Activated CD4-positive, alpha-beta T cell treated with anti-CD3 and anti-CD28 coated beads for 1 hour (primary cell): ENCODE measurements at places on chromosomes 2 and 18.
A peak's percentile ranks its signal among the peaks of the same experiment; 100 is the strongest.

- DNase-seq: no peak
Observed at GRCh38 chr18:48778344-48779011, 172.3 kb downstream of the SMAD7 start.

DNA sequence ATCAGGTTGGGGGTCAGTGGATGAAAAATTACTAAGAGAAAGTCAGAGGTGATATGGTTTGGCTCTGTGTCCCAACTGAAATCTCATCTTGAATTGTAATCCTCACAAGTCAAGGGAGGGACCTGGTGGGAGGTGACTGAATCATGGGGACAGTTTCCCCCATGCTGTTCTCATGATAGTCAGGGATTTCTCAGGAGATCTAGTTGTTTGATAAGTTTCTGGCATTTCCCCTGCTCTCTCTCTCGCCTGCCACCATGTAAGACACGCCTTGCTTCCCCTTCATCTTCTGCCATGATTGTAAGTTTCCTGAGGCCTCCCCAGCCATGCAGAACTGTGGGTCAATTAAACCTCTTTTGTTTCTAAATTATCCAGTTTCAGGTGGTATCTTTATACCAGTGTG is 945.8 kb upstream of the CRIM1 start:
- no peak for DNase-seq

GRCh38 chr2:208984376-208985090 is 439.3 kb upstream of the MAP2 start:
- DNase-seq: no peak

- no peak for DNase-seq
Observed at GRCh38 chr2:30781451-30781850, 25.8 kb downstream of the CAPN13 start.

DNA sequence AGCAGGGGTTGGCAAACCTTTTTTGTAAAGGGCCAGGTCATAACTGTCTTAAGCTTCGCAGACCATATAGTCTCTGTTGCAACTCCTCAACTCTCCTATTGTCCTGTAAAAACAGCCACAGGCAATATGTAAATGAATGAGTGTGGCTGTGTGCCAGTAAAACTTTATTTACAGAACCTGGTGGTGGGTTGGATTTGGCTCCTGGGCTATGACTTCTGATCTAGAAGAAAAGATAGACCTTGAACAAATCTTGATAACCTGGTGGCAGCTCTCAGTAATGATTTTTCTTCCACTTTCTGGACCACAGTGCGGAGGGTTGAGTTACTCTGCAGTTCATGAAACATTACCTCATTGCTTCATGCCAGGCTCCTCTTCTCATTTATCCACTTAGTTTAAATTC is 139.3 kb downstream of the MYCN start:
- DNase-seq: no peak

- peak; percentile 41 for DNase-seq
Observed at GRCh38 chr18:12236934-12237832, 17.0 kb upstream of the CIDEA start.

GRCh38 chr18:63617049-63617914 is 26.8 kb downstream of the SERPINB4 start:
- DNase-seq: no peak

DNA sequence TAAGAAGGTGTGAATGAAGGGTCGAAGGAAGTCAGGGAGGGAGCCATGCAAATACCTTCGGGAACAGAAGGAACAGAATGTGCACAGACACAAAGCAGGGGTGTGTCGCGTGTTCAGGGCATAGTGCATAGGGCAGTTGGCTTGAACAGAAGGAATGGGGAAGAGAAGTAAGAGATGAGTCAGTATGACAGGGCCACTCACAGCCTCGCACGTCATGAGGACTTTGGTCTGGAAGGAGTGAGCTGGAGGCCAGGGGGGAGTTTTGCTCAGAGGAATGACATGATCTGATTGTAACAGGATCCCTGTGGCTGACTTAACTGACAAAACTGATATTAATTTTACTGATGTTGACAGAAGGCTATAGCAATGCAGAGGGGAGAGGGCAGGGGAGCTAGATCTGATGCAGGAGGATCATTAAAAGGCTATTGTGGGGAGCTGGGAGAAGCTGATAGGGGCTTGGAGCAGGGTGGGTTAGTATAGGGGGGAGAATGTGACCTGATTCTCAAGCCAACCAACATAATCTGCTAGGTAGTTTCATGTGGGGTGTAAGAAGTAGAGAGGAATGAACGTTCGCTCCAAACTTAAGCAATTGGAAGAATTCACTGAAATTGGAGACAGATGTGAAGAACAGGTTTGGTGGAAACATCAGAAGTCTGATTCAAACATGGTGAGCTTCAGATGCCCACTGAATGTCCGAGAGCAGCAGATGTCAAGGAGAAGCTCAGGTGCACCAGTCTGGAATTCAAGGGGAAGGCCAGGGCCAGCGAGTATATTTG is 60.4 kb upstream of the COPS8 start:
- no peak for DNase-seq

GRCh38 chr2:16100006-16100405 is 159.7 kb downstream of the MYCN start:
- DNase-seq: no peak

- DNase-seq: no peak
Observed at GRCh38 chr2:127453392-127454171, 35.4 kb downstream of the PROC start.

GRCh38 chr2:232231554-232231953 is 147.0 kb upstream of the ALPP start:
- no peak for DNase-seq

DNA sequence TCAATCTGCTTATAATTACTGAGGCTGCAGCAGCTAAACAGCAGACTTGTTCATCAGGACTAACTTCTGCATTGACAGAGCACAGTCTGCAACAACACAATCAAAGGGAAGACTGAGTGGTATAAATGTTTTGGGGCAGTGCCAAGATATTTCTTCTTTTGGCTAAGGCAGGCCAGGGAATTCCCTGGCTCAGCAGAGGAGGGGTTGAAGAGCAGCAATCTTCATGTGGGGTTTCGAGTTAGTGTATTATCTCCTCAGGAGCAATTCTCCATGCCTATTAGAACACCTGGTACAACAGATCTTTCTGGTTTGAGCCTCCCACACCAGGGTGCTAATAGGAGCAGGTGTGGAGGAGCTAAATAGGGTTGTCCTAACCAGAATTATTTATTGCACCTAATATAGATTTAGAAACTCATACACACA is 103.0 kb upstream of the STK17B start:
- DNase-seq: no peak

DNA sequence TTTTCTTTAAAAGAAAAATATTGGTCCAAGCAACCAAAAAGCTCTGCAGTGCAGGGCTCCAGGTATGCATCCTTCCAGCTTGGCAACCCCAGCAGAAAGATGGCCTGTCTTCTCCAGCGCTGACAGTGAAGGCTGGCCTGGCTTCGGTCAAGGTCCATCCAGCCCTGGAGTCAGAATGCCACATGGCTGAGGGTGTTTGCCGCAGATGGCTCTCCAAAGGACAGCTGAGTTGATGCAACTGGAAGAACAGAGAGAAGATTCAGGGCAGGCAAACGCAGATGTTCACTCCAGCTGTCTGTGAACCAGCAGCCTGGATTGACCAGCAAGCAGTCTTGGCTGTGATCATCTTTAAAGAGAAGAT is 51.4 kb downstream of the MARCO start:
- DNase-seq: no peak

GRCh38 chr2:223692191-223692947 is 90.2 kb upstream of the SCG2 start:
- no peak for DNase-seq

DNA sequence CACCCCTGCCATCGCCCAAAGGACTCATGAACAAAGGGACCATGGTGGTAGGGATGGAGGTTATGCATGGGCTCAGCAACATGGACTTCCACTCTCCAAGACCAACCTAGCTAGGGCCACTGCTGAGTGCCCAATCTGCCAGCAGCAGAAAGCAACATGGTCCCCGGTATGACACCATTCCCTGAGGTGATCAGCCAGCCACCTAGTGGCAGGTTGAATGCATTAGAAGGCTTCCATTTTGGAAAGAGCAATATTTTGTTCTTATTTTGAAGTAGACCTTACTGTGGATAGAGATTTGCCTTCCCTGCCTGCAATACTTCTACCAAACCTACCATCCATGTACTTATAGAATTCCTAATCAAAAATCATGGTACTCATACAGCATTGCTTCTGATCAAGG is 99.8 kb downstream of the METTL4 start:
- no peak for DNase-seq

DNA sequence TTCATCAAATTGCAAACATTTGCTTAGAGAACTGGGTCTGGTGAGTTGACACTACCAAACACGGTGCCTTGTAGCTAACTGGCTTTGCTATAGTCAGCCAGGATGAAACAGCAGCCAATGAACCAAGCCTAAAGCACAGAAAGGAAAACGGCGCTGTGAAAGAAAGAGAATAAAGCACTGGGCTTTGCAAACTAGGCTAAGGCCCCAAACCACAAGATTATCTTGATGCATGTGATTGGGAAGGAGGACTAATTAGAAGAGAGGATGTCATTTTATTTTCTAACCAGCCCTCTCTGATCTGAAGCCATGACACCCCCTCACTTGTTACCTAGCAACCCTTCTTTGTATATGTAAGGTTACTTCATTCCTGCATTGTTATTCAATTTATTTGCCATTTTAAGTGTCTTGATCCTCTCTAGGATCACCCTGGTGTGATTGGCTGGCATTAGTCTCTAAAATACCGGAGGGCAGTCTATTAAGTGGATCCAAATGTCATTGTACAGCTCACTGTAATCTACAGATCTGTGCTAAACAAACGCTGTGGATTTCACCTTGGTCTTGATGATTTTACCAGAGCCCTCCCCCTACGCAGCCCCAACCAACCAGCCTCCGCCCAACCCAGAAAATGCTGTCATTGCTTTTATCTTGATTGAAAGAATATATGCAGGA is 395.4 kb upstream of the ACVR2A start:
- DNase-seq: no peak

GRCh38 chr2:226471987-226472470 is 327.6 kb downstream of the IRS1 start:
- no peak for DNase-seq

DNA sequence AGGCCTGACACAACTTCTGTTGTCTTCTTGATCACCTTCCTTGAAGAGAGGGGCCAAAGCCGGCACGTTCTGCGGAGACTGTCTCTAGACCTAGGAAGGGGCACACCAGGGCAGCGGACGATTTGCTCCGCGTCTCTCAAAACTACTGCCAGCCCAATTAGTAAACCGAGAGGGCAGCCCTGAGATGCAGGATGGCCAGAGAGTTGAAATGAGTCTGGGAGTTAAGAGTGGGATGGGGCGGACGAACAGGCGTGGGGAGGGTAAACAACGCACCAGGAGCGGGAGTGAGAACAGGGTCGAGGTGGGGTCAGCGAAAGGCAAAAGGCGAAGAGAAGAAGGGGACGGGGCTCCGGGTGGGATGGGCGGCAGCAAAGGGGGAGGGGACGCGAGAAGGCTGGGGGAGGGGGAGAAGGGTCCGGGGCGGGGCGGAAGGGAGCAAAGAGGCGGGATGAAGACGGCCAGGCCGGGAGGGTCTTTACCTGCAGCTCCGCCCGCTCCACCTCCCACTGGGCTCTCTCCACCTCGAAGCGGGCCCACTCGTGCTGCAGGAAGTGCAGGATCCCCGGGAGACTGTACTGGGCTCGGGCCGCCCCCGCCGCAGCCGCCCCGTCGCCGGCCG is 476 bp downstream of the STRN start:
- DNase-seq: no peak

- no peak for DNase-seq
Observed at GRCh38 chr18:76571689-76572088, 76.6 kb upstream of the ZNF516 start.

GRCh38 chr2:100882645-100883613 is 63.0 kb downstream of the NPAS2 start:
- no peak for DNase-seq

GRCh38 chr2:10647441-10647840 is 42.3 kb downstream of the NOL10 start:
- no peak for DNase-seq

- no peak for DNase-seq
Observed at GRCh38 chr2:191165176-191165643, 14.4 kb upstream of the STAT4 start.

DNA sequence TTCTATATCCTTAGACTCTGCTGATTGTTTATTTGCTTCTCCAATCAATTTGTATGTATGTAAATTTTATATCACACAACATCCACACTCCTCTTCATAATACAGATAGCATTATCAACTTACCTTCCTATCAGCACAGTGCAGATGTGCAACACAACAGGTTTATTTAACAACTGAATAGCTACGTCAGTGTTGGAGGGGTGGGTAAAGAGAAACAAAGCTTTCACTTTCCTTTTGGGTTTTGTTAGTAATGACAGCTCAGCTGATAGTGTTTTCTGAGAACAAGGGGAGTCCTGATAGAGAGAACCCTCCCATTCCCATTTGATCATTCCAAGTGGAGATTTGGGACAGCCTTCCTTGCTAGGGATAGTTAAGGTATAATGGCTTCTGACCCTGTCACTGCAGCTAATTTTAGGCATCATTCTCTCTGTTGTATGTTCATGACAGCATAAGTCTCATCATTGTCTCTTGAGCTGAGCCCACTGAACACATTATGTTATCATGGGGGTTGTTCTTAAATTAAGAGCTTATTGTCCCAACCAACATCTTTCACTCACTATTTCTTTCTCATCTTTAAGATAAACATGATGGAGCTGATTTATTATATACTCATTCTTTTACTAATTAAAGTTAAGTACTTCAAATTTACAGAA is 227.7 kb downstream of the GPD2 start:
- DNase-seq: no peak

DNA sequence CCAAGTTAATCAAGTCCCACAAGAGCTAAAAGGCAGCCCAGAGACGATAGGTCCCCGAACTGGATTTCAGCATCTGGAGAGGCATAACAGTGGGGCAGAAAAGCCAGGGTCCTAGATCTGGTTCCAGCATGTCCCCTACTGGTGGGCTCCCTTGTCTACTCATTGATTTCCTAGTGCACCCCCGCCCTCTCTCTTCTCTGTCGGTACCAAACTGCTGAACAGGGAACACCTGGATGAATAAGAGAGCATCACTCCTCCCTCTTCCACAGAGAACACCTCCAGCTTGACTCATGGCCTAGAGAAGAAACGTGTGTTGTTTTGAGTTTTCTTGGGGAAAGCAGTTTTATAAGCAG is 101.3 kb downstream of the FOXI3 start:
- no peak for DNase-seq

DNA sequence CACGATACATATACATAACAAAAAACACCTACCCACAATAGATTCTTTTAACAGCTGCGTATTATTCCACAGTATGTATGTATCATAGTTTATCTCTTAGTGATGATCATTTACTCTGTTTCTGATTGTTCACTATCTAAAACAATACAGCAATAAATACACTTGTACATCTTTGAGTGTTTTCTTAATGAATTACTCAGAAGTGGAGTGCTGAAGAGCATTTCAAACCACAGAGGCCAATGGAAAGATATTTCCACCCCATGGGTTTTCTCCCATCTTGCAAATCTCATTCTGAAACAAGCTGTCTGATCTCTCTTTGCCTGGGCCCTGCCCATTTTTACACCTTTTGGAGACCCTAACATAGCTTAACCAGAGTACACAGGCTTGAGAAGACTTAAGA is 113.8 kb upstream of the KLF7 start:
- DNase-seq: no peak
